ENCODE measurements at places on chromosomes 7 and 10. TPM values are rescaled to one million over a fixed set of nuclear protein-coding genes. Genes with fewer than 3 reads are reported as not detected.

The PRPS1L1 gene
- total RNA-seq, result not detected

GRCh38 chr7:72403458-72404076, 8.6 kb downstream of the CALN1 start:
- DNase-seq, result no peak

GRCh38 chr10:16960551-16960950, 143.3 kb upstream of the RSU1 start:
- no peak for DNase-seq

GRCh38 chr10:131320860-131321604, 9.5 kb upstream of the TCERG1L start:
- DNase-seq, result no peak

DNA sequence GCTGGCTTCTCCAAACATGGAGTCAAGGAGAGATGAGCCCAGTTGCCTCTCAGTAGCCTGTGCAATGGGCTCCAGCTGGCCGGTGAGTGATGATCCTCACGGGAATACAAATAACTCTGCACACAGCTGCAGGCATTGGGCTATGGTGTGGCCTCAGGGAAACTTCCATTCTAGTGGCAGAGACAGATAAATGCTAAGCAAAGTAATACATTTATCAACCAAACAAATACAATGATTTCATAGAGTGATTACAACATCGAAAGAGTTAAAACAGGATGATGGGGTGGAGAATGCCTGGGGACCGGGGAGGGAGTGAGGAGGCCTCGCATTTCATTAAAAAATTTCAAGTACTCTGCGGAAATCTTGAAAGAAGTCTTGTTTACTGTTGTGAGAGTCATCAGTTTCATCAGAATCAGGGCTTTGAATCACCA, 15.0 kb upstream of the AKR1B1 start:
- DNase-seq, result peak; percentile 46

DNA sequence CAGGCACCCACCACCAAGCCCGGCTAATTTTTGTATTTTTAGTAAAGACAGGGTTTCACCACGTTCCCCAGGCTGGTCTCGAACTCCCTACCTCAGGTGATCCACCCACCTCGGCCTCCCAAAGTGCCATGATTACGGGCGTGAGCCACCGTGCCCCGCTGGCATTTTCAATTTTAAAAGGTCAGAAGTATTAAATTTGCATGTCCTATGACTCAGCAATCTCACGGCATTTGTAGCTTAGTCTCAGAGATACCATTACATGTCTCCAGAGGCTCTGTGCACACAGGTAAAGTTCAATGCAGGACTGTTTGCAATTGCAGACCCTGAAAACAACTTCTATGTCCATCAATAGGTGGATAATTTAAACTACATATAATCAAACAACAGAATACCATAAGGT, 99.2 kb downstream of the DLG5 start:
- DNase-seq, result no peak

DNA sequence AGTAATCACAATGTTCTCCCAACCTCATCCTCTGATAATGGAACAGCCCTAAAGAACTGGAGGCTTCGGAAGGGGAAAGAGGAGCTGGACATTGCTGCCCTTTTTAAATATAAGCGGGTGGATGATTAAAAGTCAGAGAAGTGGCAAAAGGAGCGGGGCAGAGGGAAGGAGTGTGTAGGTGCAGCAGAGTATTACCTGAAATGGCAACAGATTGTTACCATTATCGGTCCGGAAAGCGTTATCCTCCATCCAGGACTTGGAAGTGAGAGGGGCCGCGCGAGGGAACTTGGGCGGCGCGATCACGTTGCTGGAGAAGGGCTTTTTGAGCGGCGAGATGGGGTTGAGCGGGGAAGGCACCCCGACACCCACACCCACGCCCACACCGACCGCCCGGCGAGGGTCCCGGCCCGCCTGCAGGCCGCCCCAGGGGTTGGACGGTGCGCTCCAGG, 51.7 kb downstream of the CPEB3 start:
- no peak for DNase-seq

The AGR2 gene
- total RNA-seq, result not detected

- DNase-seq, result peak; percentile 58
These were observed 46.5 kb downstream of the AMPH start for GRCh38 chr7:38584443-38585210.

- DNase-seq, result no peak
These were observed 15.5 kb upstream of the PTPRN2 start for GRCh38 chr7:158602905-158603772.

GRCh38 chr7:105989686-105990085, 26.6 kb downstream of the CDHR3 start:
- no peak for DNase-seq

DNA sequence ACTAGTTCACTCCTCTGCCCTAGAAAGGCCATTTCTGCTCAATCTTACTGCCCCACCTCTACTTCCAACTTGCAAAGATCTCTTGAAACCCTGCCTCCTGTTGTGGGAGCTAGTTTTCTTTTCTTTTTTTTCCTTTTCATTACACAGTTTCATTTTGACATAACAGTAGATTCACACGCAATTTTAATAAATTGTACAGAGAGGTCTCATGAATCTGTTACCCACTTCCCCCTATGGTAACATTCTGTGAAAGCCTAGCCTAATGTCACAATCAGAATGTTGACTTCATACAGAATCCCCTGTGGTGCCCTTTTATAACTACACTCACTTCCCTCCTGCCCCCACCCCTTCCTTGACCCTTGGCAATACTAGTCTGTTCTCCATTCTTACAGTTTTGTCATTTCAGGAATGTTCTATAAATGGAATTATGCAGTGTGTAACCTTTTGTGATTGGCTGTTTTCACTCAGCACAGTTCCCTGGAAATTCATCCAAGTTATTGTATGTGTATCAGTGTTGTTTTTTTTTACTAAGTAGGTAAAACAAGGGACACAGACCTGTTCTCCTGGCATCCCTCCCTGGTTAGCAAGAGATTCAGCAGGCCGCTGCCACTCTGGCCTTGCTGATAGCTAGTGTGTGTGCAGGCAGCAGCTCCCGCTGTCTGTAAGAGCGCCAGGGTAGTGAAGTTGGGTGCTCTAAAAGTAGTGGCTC, 21.5 kb downstream of the CHST3 start:
- DNase-seq, result peak; percentile 48
